ENCODE measurements at places on chromosomes 6 and 20.

- DNase-seq = no peak
Observed at GRCh38 chr6:100144991-100145390, 151.0 kb upstream of the MCHR2 start.

DNA sequence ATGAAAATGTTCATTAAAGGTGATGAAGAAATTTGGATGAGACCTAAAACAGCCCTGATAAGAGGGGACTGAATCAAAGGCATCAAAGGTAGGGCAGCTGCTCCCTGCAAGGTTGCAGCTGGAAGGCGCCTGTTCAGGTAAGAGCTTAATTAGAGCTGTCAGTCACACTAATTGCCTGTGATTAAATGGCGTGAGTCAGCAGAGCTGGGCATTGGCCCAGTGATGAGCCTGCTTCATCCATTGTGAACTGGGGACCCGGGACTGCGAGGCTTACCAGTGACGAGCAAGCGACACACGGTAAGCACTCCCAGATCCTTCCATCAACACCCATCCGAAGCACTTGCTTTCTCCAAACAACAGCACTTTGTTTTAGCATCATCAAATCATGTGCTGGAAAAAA is 621.5 kb upstream of the CDH4 start:
- no peak for DNase-seq

DNA sequence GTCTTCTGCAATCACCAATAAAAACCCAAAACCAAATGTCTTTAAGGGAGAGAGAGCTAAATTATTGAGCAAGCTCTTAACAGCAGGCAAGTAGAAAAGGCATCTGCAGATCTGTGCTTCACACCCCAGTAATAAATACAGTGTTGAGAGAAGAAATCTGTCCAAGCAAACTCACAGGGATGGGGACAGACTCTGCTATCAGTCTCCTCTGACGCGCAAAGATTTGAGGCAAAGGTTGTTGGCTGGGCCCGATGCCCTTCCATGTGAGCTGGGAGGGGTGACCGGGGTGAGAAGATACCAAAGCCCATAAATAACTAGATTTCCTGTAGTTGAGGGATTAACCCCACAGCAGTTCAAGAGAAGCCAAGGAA is 315.2 kb upstream of the SOX4 start:
- DNase-seq = no peak

DNA sequence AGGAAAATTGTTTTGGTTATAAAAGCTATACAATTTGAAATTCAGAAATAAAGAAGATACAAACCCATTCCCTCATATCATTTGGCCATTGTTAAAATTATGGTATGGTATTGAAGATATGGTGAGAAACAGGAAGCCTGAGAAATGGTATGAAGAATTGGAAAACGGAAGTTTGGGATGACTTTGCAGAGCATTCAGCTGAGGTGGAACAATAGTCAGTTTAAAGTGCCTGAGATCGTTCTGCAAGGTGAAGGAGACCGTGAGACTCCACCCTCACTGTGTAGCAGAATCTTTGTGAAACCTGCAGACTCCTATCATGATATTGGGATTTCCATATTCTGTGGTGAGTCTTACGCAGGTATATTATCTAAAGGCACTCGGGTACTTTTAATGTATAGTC is 97.3 kb downstream of the ADGRB3 start:
- DNase-seq = no peak

- no peak for DNase-seq
Observed at GRCh38 chr20:5919626-5920544, 30.4 kb downstream of the TRMT6 start.

- no peak for DNase-seq
Observed at GRCh38 chr6:137210903-137211302, 8.3 kb downstream of the IFNGR1 start.

GRCh38 chr6:43239054-43239453 is 4.2 kb upstream of the TTBK1 start:
- DNase-seq = no peak

GRCh38 chr20:64226686-64227580 is 28.6 kb upstream of the PCMTD2 start:
- DNase-seq = no peak

GRCh38 chr6:152636021-152636608 is 1.0 kb downstream of the SYNE1 start:
- DNase-seq = no peak

- DNase-seq = peak; percentile 63
Observed at GRCh38 chr20:57596998-57597939, 23.0 kb downstream of the ZBP1 start.

DNA sequence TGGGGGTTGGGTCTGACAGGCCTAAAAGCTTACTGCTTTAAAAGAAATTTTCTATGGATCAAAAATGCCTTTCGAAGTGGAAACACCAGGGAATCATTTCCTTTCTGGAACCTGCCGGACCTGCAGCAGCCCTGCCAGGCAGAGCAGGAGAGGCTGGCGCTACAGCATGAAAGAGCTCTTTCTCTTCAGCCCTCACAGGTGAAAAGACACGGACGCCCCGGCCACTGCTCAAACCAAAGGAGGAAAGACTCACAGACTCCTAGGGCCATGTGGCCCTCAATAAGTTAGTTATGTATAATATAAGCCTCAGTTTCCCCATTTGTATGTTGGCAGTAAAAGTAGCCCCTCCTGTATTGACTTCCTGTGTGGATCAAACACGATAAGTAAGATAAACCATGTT is 8.3 kb downstream of the SCML4 start:
- no peak for DNase-seq

- DNase-seq = no peak
Observed at GRCh38 chr6:5510331-5511133, 249.2 kb downstream of the FARS2 start.

DNA sequence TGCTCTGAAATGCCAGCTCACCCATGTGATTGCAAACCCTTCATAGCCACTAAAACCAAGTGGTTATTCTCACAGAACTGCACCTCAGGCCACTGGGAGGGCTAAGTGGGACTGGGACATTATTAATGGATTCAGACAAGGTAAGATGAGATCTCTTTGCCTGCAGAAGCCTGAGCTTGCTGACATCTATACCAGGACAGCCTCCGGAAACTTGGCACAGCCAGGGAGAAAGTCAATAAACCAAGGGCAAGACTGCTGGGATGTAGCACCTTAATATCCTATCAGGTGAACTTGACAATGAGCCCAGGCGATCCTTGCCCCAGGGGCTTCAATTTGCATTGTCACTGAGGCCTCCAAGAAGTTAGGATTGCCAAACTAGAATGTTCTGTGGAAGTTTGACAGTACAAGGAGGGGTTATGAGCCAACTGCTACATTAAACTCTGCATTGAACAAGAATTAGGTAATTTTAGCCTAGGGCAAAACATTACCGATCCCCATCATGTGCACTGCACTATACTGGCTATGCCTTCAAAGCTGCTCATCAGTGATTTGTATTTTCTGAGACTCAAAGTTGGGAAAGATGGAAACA is 60.1 kb upstream of the RALGAPA2 start:
- DNase-seq = no peak

DNA sequence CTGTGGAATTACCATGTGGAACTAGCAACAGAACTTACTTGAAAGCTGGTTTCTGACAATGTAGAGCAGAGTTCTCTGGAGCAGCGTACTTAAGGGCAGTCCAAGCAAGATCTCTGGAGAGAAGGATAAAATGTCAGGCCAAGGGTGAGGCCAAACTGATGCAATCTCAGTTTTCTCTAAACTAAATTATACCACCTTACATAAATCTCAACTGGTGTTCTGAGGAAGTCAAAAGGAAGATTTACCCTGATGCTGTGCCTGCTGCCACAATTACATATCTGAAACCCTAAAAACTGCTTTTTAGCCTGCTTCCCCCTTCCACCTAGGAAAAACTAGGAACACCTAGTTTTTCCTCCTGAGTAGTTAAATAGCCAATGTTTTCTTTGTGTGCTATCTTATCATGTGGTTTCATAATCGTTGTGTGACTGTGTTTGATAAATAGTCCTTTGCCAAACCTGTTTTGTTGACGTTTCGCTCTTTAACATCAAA is 28.1 kb downstream of the NCOA7 start:
- no peak for DNase-seq

All from LoVo (cell line).